Hindlimb muscle (tissue), 1 donor: ENCODE measurements at places on chromosomes 3 and 15.

DNA sequence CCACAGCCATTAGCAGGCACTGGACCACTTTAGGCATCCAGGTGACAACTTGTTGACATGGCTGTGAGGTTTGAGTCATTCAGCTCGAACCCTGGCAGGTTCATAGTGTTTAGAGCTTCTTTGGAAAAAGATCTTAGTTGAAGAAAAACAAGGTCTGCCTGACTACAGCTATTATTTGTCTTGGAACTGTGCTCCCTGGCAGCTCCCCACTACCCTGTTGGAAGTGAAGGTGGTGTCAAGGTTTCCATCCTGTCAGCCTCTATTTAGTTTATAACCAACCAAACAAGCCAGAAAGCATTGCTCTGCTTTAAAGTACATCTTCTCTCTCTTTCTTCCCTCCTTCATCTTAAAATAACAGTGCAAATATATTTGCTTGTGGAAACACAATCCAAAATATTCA, 56.8 kb downstream of the KAT2B start:
- peak; percentile 58 for DNase-seq

GRCh38 chr15:92930054-92930621, 30.0 kb downstream of the CHD2 start:
- DNase-seq: no peak

DNA sequence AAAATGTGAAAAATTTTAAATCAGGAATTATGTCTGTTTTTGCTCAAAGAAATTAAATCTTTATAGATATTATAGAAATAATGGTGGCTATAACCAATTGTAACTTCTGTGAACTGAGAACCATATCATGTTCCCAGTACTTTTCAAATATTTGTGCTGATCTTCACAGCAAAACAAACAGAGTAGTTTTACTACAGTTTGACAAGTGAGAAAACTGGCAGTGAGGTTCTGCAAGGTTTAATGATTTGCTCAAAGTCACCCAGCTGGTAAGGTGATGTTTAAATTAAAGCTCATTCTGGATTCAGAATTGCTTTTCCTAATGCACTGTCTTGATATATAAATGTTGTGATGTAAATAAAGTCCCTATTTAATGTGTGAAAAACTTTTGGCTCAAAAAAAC, 22.0 kb upstream of the SPTSSB start:
- no peak for DNase-seq

DNA sequence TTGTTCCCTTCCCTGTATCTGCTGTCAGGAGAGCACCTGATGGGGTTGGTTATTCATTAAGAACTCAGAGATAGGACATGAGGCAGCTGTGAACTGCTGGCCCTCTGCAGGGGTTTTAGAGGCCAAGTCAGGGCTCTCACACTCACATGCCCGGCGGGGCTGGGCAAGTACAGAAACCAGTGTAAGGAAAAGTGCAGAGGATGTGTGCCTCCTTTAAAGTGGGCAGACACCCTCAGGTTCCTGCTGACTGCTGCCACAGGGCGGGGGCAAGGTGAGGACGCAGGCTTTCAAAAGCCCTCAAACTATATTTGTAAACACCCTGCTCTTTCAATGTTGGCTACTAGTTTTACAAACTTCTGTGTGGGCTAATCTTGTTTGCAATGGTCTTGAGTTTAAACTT, 22.4 kb downstream of the CXCR6 start:
- DNase-seq: no peak

DNA sequence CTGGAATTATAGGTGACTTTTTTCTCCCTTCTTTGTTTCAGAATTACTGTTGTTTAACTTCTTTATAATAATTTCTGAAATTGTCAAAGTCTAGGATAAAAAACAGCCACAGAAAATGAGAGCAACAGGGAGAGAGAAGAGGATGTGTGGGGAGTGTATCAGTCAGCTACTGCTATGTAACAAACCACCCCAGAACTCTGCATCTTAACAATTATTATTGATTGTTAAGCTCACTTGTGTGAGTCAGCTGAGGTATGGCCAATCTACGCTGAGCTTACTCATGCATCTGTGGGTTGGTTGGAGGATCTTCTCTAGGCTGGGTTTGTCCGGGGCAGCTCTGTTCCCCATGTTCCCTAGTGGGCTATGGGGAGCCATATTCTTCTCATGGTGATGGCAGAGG, 43.7 kb upstream of the CDV3 start:
- DNase-seq: no peak

- DNase-seq: no peak
These were observed 136.6 kb downstream of the TGFBR2 start for GRCh38 chr3:30742796-30743619.

DNA sequence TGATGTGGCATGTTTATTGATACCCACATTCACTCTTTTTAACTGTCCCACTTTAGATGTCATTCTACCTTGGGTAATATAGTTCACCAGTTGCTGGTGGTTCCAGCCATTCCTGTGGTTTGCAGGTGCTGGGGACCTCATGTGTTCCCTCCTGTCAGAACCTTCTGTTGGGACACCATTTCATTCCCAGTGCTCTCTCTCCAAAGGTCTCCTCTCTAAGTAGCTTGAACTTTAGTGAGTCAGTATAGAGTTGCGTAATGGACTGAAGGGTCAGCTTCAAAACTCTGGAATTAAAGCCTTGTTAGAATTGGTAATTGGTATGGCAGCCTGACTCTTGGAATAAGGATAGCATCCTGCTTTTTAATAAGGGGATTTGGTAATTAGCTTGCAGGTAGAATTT, 108.5 kb downstream of the PLCL2 start:
- no peak for DNase-seq

DNA sequence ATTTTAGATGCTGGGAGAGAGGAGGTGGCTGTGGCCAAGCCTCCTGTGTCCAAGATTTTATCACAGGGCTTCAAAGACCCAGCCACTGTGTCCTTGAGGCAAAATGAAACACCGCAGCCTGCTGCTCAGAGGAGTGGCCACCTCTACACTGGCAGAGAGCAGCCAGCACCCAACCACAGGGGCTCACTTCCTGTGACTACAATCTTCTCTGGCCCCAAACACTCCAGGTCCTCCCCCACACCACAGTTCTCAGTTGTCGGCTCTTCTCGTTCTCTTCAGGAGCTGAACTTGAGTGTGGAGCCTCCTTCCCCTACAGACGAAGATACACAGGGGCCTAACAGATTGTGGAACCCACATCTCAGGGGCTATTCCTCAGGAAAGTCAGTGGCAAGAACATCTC, 45.6 kb downstream of the CDAN1 start:
- DNase-seq: no peak

DNA sequence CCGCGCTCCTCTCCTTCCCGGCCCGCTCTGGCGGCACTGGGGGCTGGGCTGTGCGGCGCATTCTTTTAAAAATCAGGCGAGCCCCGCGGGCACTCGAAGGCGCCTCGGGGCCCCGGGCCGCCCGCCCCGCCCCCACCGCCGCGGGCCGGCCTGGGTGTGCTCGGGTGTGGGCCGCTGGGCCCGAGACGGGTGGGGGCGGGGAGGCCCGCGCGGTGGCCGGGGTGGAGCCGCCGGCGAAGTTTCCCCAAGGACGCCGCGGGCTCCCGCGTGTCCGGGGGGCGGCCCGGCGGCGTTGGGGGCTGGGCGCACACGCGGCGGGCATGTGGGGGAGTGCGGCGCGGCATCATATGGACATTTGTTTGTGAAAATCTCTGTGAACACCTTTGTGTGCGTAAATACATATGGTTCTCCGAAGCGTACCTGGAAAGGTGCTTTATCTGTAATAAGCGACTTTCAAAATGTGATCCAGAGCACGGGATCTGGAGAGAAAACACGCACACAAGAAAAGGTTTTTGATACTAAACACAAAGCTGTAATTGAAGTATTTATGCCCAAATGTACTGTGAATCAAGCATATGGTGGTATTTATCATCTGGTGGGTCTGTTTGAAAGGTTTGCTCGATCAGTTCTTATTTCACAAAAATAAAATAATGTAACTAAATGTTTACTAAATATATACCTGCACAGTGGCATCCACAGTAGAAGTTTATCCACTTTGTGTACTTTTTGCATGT, 612 bp upstream of the TBL1XR1 start:
- peak; percentile 68 for DNase-seq

DNA sequence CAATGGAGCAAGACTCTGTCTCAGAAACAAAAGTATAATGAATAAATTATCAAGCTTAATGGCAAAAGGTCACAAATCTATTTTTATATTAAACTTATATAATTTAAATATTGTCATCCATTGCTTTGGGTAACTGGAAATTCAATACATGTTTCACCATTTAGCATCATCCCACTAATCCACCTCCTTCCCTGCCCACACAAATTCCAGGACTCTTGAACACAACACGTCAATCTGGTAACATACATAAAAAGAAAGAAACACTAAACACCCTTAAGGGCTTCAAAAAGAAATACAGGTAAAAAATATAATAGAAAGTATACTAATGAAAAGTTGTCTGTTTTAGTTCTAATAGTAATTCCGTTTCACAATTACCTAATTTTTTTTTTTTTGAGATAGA, 149.4 kb downstream of the STAG1 start:
- no peak for DNase-seq

DNA sequence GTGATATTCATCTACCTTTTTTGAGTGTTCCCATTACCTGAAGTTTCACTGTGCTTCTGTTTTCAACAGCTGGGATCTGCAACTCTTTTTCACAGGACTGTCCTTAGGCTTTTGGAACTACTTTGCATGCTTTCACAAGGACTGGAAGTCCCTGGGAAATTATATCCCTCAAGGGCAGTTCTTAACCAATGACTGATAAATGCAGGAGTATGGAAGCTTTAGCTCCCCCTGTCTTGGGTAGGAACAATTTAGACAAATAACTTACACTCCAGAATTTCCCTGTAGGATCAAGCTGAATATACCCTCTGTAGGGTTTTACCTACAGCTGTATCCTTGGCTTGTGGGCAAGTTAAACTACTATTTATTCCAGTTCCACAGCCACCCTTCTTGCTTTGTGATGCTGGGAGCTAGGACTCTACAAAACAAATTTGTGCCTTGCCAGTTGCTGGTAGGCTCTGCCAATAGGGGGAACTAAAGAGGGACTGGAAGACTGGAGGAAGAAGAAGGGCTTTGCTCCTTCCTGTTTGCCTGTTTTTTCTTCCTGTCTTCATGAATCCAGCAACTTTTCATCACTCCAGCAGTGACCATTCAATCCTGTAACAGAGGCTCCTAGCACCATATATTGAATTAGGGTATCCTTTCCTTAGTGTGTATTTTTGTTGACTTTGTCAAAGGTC, 6.8 kb upstream of the ZNF280D start:
- DNase-seq: no peak

DNA sequence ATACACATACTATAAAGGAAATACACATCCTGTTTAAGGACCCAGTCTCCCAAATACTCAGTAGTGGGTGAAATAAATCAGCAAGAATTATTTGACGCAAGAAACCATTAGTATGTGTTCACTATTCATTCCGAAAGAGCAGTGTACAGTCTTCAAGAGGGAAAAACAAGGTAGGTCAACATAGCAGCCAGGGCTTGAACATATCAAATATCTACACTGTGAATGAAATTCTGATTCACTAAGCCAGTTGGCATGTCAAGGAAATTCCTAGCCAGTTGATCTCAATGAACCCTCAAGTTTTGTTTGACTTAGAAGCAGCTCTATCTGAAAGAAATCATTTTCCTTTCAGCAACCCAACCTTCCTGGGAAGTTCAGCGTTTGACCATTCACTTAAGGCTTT, 99.0 kb downstream of the CNTN3 start:
- DNase-seq: no peak

GRCh38 chr15:81686021-81686420, 312.0 kb upstream of the TMC3 start:
- DNase-seq: no peak

DNA sequence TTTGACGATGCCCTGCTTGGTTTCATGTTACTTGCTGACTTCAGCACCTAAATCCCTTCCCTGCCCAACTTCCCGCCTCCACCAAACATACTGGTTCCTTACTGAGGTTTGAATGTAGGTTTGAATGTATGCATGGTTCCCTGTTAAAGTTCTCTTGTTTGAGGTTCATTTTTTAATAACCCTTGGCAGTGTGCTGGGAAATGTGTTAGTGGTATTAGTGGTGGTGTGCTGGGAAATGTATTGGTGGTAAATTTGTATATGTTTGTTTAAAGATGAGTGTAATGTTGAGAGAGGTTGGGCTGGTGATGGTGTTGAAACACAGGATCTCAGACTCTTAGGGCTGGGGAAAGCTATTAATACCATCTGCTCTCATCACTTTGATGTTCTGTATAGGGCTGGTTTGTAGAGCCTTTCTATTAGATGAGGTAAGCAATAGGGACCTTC, 392.7 kb downstream of the PTPRG start:
- no peak for DNase-seq

- DNase-seq: no peak
These were observed 627.1 kb upstream of the CCDC54 start for GRCh38 chr3:106750092-106750491.

DNA sequence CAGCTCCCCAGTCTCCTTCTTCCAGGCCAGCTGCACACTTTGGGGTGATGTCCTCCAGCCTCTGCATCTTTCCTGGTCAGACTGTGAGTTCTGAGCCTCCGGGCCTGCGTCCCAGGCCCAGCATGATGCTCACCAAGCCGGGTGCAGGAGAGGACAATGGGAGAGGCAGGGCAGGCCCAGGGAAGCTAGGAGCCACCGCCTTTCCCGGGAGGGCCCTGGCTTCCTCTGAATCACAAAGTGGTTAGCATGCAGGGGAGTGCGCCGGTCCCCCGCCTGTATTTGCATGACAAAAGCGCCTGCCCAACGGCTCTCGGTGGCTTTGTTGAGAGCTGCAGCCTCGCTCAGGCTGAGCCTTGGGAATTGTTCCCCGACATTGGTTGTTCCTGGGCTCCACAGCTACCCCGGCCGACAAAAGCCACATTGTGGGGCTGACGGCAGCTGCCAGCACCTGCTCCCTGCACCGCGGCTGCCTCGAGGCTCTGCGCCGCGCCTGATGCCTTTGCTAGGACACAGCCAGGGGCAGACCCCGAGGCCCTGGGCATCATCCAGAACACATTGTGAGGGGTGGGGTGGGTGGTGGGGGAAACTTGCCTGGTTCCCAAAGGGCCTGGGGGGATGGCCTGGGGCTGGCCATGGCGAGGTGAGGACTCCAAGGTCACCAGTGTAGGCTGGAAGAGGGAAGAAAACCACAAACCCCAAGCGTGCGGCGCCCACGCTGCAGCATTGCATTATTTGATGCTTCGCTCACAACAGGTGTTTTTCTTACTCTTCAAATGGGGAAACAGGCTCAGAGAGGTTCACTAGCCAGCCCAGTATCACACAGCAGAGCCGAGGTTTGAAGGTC, 20.0 kb upstream of the KLF13 start:
- no peak for DNase-seq

GRCh38 chr3:60708191-60708975, 542.9 kb downstream of the FHIT start:
- no peak for DNase-seq

DNA sequence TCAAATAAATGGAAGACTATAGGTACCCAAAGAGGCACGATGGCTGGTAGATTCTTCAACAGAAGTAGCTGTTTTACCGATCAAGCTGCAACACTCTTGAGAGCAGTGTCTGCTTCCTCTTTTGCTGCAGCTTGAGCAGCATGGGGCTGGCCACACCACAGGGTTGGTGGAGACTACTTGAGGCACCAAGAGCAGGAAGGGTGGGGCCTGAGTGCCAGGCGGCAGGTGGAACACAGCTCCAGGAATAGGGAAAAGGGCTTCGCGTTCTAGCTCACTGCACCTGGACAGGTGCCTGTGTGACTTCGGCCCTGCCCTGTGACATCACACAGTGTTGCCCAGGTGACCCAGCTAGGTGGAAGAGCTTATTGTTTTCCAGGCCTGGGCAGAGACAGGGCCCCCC, at the start of gene CCDC33:
CCDC33 (plus strand) TSS at position 365 of the 400 bp plus-strand sequence. CDS start 394 bp downstream, outside the sequence.
- no peak for DNase-seq

GRCh38 chr3:97138914-97139541, 324.6 kb downstream of the EPHA6 start:
- DNase-seq: no peak

- no peak for DNase-seq
These were observed 443.3 kb upstream of the ATP11B start for GRCh38 chr3:182349951-182350517.
